ENCODE measurements at places on chromosomes 6 and 20. TPM values are rescaled to one million over a fixed set of nuclear protein-coding genes. Genes with fewer than 3 reads are reported as not detected.

The SRC gene
- 13.9 TPM for polyA plus RNA-seq

The ID4 gene
- 0.32 TPM for polyA plus RNA-seq

The NKAPL gene
- 0.52 TPM for polyA plus RNA-seq

The BMP5 gene
- polyA plus RNA-seq = 0.26 TPM

The CAGE1 gene
- polyA plus RNA-seq = not detected

The RCAN2 gene
- polyA plus RNA-seq = 0.11 TPM

The SEL1L2 gene
- not detected for polyA plus RNA-seq

The GGTLC1 gene
- polyA plus RNA-seq = not detected

The KPNA5 gene
- polyA plus RNA-seq = 8.4 TPM

The SLC4A11 gene
- polyA plus RNA-seq = 0.53 TPM

The RBCK1 gene
- polyA plus RNA-seq = 69.3 TPM

All from AG04450 (cell line).